D341Med (cell line): ENCODE measurements at places on chromosomes 12 and 14.

DNA sequence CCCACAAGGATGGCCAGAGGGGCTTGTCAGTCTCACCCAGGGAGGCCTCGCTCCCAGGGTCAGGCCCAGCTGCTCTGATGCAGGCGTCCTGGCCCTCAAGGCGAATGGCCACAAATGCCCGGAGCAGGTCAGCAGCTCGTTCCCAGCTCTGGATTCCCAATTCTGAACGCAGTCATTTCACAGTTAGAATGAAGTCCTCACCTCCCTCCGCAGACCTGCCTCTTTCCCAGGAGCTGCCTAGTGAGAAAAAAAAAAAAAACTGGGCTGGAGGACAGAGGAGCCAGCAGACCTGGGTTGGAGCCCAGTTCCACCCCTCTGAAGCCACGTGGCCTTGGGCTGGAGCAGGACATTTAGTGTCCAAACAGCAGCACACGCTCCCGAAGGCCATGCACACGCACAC, 62.2 kb upstream of the DIO3 start:
- no peak for DNase-seq

GRCh38 chr12:132404435-132404855, 75.1 kb upstream of the GALNT9 start:
- DNase-seq = no peak

DNA sequence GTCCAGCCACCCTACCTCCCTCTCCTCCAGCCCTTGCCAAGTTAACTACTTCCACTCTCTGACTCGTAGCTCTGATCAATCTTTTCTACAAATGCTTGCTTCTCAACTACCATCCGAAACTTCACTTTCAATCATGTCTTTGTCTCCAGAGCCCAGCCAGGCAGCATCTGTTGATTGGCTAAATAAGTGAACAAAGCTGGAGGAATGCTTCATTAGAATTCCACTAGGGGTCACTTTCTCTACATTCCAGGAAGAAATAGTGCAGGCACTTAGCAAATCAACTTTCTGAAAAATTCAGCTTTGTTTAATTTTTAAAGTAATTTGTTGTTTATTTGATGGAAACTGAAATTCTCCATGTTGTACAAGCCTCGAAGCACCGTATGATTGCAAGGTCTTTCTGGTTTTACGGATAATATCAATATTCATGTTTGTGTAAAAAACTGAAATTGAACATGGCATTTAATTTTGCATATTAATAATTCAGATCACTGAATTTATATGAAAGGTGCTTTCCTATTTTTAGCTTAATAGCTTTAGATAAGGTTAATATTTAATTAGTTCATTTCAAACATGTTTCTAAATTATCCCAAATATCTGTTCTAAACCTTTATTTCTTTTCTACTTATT, 32.4 kb upstream of the HELB start:
- DNase-seq = peak; percentile 60

- DNase-seq = no peak
These were observed 2.5 kb upstream of the PCNX4 start for GRCh38 chr14:60089221-60089620.

- DNase-seq = no peak
These were observed 16.8 kb downstream of the FLVCR2 start for GRCh38 chr14:75595226-75595625.

- no peak for DNase-seq
These were observed 3.3 kb downstream of the DCN start for GRCh38 chr12:91179315-91179714.
